Activated naive CD4-positive, alpha-beta T cell treated with Interleukin-2 at 50 U/mL for 16 hours (primary cell): ENCODE measurements at places on chromosomes 16 and 17.
A peak's percentile ranks its signal among the peaks of the same experiment; 100 is the strongest.

DNA sequence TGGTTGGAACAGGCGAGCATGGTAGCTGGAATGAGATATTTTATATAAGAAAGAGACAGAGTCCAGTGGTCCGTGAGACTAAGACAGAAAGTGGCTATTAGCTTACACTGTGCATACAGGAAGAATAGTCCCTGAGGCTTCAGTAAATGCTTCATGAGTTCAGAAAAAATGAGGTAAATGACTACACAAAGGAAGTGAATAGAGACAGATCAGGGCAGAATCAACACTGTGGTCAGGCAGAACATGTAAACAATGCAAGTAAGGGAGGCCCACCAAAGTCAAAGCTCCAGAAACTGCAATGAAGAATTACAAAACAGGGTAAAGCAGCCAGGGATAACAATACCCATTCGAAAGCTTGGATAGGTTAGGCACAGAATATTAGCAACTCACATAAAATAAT is 4.8 kb downstream of the ABCA10 start:
- DNase-seq: no peak

GRCh38 chr17:33803199-33803685 is 451.8 kb upstream of the CCL2 start:
- DNase-seq: no peak

DNA sequence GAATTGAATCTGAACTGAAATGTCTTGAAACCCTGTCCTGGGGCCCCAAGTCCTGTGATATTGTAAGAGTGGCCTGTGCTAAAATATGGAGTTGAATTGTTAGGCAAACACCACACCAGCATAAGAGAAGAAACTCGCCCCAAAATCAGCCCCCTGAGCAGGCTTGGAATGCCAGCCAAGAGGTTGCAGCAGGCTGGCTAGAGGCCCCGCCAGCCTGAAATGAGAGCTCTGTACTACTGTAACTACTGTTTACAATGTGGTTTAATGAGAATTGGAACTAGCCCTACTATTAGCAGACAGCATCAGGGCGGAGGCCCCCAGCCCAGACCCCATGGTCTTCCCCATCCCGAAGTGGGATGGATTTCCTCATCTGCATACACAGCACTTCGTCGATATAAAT is 23.7 kb downstream of the FBXO39 start:
- no peak for DNase-seq

GRCh38 chr16:27429330-27429871 is 27.4 kb downstream of the IL21R start:
- DNase-seq: no peak

GRCh38 chr17:63675607-63676546 is 24.0 kb downstream of the LIMD2 start:
- DNase-seq: no peak

DNA sequence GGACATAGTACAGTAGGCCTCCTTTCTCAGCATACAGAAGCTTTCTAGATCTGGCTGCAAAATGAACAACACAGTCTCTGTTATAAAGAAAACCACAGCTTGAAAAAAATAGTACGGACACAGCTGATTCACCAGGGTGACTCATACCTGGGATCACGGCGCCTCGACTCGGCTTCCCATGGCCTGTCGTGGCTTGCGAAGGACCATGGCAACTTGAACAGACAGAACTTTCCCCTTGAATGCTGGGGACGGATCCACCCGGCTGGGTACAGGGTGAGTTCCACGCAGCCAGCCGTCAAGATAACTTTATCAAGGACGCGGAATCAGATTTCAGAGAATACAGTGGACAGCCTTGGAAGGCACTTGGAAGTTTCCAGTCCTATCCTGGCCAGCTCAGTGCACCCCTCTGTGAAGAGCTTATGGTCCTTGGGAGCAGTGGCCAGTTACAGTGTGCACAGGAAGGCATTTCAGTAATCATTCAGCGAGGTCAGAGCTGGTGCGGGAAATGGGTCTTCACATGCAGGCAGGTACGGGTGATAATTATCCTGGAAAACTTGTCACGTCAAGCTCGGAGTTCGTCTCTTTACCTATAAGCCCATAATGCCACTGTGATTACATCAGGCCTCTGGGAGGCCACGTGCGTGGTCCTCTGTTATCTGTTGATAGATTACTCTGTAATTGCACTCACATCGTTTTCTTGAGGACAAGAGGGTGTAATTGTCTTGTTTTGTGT is 57.9 kb upstream of the MAF start:
- peak; percentile 24 for DNase-seq

DNA sequence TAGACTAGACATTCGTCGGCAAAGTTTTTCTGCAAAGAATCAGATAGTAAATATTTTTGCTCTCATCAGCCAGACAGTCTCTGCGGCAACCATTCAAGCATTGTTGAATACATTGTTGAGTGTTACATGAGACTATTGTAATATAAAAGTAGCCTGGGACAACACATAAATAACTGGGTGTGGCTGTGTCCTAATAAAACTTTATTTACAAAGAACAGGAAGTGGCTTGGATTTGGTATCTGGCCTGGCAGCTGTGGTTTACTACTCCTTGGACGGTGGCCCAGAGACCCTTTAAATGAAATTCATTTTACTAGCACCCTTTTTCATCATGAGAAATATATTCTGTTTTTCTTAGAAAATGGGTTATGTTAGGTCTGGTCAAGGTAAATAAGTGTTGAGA is 297.2 kb downstream of the WWOX start:
- no peak for DNase-seq

GRCh38 chr17:58277802-58278595 is 2.7 kb downstream of the MPO start:
- DNase-seq: no peak

DNA sequence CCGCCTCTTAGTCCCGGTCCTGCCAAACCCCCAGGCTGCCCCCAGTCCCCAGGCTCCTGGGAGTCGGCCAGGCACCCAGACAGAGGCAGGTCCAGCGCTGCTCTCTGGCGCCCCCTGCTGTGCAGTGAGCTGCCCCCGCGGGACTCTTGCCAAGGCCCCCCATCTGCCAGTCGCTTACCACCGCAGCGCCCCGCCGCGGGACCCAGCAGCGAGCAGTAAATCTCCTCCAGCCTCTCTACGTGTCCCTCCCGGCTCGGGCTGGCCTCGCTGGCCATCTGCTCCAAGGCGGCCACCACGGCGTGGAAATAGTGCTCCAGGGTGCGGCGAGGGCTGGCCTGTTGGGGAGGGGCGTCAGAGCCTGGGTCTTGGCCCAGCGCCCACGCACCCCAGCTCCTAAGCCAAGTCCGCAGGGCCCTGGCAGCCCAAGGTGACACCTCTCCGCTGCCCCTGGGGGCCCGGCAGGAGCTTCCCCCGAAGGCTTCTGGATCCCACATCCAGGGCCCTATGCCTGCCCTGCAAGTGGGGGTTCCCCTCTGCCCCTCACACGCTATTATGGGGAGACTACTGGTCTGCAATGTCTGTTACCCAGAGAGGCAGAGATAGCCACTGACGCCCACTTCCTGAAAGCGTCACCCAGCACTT is 33.7 kb upstream of the MFSD6L start:
- DNase-seq: peak; percentile 11

DNA sequence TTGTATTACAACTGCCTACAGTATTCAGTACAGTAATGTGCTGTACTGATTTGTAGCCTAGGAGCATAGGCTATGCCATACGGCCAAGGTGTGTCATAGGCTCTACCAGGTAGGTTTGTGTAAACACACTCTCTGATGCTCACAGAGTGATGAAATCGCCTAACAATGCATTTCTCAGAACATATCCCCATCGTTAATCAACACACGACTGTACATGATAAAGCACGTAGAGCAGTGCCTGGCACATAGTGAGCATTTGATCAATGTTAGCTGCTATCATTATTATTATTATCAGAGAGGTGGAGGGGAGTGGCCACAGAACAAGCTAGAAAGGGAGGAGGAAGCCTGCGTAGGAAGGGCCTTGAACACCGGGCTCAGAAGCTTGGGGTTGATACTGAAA is 81.1 kb upstream of the LHX1 start:
- no peak for DNase-seq

GRCh38 chr16:24975428-24975889 is 39.7 kb downstream of the ARHGAP17 start:
- peak; percentile 7 for DNase-seq

- DNase-seq: peak; percentile 58
These were observed 28.8 kb downstream of the MSI2 start for GRCh38 chr17:57284984-57285646.

DNA sequence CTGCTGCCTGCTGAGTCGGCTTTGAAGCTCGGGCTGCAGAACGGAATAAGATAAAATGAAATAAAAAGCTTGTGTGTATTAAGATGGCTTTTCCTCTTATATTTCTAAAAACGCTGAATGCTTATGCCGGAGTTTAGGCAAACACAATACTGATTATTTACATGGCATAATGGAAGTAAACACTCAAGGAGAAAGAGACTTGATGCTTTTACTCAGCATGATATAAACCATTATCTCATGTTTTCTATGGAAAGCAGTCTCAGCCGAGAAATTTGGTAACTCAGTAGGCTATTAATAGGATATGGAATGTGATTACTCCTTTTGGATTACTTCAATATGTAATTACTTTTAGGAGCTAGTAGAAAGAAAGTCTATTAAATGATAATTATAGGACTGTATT is 153.3 kb downstream of the CDH11 start:
- no peak for DNase-seq
